Neural progenitor cell (in vitro differentiated cells): ENCODE measurements at places on chromosomes 11 and 22. TPM values are rescaled to one million over a fixed set of nuclear protein-coding genes. Genes with fewer than 3 reads are reported as not detected.

DNA sequence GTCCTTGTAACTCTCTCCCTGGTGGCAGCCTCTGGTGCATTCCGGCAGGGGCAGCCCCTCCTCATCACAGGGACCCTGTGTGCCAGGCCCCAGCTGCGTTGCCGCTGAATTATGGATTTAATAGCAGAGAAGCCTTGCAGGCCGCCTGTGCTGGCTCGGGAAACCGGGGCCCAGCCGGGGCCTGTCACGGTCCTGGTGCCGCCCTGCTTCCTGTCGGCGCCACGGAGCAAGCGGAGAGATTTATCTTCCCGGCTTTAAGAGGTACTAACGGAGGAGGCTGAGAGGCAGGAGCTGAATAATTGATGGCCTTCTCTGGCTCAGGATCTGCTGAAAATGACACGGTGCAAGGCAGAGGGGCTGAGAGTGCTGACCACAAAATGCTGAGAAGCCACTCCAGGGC lies 54.0 kb upstream of the CCDC188 start:
- H3K36me3 ChIP-seq, result no peaks in the 10 kb centered on the region
- no peak overlapping the region for H3K27ac ChIP-seq
- no peak for DNase-seq
- H3K27me3 ChIP-seq, result no peaks in the 10 kb centered on the region
- peaks cover 50% of the 10 kb centered on the region for H3K4me1 ChIP-seq

OOSP2 gene
- not detected in 2 replicates for total RNA-seq

DNA sequence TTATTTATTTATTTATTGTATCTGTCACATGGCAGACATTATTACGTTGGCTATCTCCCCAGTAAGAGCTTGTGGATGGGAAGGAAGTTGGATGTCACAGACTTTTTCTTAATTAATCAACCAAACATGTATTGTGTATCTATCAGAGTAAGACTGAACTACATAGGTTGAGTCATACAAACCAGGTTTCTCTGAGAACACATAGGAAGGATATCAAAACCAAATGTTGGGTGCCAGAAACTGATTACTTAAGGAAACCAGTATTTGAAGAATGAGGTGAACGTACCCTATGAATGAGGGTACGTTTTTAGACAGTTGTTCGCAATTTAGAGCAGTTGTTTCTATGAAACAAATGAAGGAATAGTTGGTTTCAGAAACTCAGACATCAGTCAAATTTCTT lies 136.4 kb downstream of the SLC17A6 start:
- no peaks in the 10 kb centered on the region for H3K4me1 ChIP-seq
- no peaks in the 10 kb centered on the region for H3K27me3 ChIP-seq
- H3K27ac ChIP-seq, result no peak overlapping the region
- no peak for DNase-seq
- H3K36me3 ChIP-seq, result no peaks in the 10 kb centered on the region

DNA sequence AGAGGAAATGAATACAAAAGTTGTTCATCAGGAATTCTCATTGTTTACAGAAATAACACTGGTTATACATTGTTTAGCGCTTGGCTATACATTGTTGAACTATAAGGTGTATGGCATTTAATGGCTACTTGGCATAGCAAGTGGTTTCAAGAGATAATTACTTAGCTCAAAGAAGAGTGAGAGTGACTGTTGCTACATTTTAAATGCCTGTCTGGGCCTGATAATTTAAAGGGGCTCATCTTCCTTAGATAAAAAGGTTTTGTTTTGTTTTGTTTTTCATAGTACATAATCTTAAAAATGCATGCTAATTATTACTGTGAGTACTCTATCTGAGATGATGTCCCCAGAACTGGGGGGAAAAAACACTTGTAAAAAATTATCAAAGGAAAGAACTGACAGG lies 1.5 kb upstream of the SMPD1 start:
- no peak overlapping the region for H3K4me3 ChIP-seq
- no peak overlapping the region for H3K27ac ChIP-seq
- H3K27me3 ChIP-seq, result no peaks in the 10 kb centered on the region
- H3K36me3 ChIP-seq, result no peaks in the 10 kb centered on the region
- peaks cover 16% of the 10 kb centered on the region for H3K4me1 ChIP-seq

GRCh38 chr22:30251711-30252110 lies 5.2 kb upstream of the LIF start:
- H3K27me3 ChIP-seq, result peaks cover 13% of the 10 kb centered on the region
- no peak overlapping the region for H3K4me3 ChIP-seq
- no peak for DNase-seq
- no peaks in the 10 kb centered on the region for H3K36me3 ChIP-seq

GRCh38 chr11:9253086-9253485 lies 12.1 kb downstream of the DENND5A start:
- no peak overlapping the region for H3K4me3 ChIP-seq
- H3K27me3 ChIP-seq, result no peaks in the 10 kb centered on the region

- no peaks in the 10 kb centered on the region for H3K4me1 ChIP-seq
- no peak overlapping the region for H3K4me3 ChIP-seq
- no peaks in the 10 kb centered on the region for H3K27me3 ChIP-seq
- no peak overlapping the region for H3K27ac ChIP-seq
- H3K36me3 ChIP-seq, result no peaks in the 10 kb centered on the region
- DNase-seq, result no peak
These were observed 132.5 kb downstream of the FBXO7 start for GRCh38 chr22:32607086-32607485.

GUCY1A2 gene
- 0.54 and 0.56 TPM in 2 replicates for total RNA-seq
